Hematopoietic multipotent progenitor cell treated with erythropoietin and hydrocortisone succinate and interleukin-3 and kit ligand, for 6 days (in vitro differentiated cells): ENCODE measurements at places on chromosomes 3 and 15.

DNA sequence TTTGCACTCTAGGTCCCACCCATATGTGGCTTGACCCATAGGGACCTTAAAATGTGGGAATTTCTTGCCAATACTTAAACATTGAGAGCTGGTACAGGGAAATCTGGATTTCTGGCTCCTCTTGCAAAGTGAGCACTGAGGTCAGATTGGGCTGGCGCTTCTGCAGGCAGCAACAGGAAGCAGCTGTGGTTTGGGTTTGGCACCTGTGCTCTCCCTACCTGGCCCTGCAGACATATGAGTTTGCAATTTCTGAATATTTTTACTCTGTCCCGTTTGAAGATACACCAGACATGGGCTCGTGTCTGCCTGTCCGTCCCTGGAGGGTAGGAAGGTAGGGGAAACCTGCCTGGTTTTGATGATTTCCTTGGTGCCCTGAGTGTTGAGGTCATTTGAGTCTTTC lies 74.8 kb upstream of the SEC13 start:
- no peak for DNase-seq

- DNase-seq = no peak
Measured at GRCh38 chr3:73710340-73710739, 85.6 kb upstream of the PDZRN3 start.

- no peak for DNase-seq
Measured at GRCh38 chr3:88586121-88586640, 436.4 kb downstream of the C3orf38 start.

GRCh38 chr3:147380387-147380951 lies 25.9 kb downstream of the ZIC4 start:
- DNase-seq = no peak

DNA sequence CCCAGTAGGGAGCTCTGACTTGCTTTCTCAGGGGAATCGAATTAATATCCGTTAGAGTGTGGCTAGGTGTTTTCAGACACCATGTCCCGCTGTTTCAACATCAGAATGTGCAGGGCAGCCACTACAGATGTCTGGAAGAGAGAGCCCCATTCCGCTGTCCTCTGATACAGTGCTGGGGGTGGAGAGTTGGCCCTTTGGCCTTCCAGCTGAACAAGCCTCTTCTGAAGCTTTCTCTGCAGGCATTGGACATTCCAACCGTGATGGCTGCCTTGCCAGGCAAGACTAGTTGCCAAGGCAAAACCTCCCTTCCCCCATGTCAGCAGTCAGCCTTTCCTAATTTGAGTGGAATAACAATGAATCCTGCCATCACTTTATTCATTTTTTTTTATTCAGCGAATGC lies 1.5 kb downstream of the FAH start:
- peak; percentile 21 for DNase-seq

GRCh38 chr15:65996901-65997300 lies 127.6 kb downstream of the RAB11A start:
- no peak for DNase-seq

GRCh38 chr3:195761123-195761566 lies 40.4 kb downstream of the MUC20 start:
- DNase-seq = no peak

- no peak for DNase-seq
Measured at GRCh38 chr15:67121644-67122605, 56.5 kb downstream of the SMAD3 start.

- DNase-seq = no peak
Measured at GRCh38 chr3:22209578-22209977, 458.6 kb upstream of the ZNF385D start.

DNA sequence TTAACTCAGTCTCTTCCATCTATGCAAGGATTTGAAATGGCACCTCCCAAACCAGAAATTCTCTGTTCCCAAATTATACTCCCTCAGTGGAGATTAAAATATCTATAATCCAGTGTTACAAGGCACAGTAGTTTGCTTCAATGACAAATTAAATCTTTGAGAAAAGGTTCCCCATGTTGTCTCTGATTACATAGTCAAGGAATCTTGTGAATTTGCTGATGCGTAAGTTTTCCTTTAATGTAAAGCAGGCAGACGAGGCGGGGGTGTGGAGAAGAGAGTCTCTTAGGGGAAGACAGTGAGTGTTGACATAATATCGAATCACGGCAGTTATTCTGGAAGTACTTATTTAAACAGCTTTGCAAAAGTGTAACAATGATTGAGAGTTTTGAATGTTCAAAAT lies 236.4 kb upstream of the RARB start:
- DNase-seq = no peak

DNA sequence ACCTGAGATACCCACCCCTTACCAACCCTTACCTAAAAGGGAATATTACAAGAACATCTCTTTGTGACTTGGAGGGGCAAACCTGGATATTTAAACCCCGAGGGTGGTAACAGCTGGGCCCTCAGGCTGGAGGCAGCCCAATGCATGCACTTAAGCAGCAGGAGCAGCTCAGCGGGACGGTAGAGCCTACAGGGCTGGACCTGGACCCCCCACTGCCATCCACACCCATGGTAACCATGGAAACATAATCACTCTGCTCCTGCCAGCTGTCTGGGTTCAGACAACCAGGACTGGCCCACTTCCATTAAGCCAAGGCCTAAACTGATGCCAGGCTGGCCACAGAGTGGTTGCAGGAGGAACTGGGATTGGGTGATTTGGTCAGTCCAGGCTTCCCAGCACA lies 52.8 kb downstream of the ETFA start:
- no peak for DNase-seq

- no peak for DNase-seq
Measured at GRCh38 chr3:64493149-64493548, 194.7 kb downstream of the ADAMTS9 start.

DNA sequence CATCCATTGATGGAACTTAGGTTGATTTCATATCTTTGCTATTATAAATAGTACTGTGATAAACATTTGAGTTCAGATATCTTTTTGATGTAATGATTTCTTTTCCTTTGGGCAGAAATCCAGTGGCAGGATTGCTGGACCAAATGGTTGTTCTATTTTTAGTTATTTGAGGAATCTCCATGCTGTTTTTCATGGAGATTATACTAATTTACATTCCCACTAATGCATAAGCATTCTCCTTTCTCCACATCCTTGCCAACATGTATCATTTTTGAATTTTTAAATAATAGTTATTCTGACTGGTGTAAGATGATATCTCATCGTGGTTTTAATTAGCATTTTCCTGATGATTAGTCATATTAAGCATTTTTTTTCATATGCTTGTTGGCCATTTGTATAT lies 144.0 kb upstream of the SUCLG2 start:
- DNase-seq = no peak

- DNase-seq = peak; percentile 87
Measured at GRCh38 chr3:50260027-50260941, 8.7 kb upstream of the SEMA3B start.

DNA sequence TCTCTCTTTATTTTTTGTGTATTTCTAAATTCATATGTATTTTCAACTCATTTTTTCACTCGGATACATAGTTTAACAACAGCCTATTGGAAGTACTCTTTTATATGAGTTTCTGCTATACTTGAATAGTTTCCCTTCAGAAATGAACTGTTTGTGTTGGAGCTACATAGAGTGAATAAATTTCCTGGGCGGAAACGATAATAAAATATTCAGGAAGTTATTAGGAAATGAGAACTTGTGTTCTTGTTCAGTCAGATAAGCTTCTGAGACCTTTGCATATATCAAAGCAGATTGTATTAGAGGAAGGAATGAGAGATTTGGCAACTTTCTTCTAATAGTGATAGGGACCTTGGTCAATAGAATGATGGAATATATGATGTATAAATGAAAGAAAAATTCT lies 27.3 kb downstream of the NEO1 start:
- peak; percentile 2 for DNase-seq

- DNase-seq = no peak
Measured at GRCh38 chr3:143628971-143629370, 219.3 kb downstream of the SLC9A9 start.

DNA sequence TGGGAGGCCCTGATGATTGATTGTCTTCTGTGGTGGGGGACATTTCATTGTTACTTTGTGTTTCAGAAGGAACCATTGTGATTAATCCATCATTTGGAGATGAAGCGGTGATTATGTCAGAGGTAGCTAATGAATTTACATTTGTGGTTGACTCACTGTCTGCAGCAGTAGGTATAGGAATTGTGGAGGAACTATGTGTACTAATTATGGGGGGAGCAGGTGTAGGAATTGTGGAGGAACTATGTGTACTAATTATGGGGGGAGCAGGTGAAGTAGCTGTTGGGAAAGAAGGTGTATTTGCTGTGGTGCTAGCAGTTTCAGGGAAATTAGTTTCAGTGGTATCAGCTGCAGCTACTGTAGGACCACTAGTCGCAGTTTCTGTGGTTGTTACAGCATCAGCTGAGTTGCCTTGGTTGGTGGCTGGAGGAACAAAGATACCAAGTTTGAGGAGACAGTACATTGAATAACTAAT lies 6.9 kb downstream of the MUC13 start:
- no peak for DNase-seq

- DNase-seq = no peak
Measured at GRCh38 chr3:29263476-29263875, 17.4 kb upstream of the RBMS3 start.

DNA sequence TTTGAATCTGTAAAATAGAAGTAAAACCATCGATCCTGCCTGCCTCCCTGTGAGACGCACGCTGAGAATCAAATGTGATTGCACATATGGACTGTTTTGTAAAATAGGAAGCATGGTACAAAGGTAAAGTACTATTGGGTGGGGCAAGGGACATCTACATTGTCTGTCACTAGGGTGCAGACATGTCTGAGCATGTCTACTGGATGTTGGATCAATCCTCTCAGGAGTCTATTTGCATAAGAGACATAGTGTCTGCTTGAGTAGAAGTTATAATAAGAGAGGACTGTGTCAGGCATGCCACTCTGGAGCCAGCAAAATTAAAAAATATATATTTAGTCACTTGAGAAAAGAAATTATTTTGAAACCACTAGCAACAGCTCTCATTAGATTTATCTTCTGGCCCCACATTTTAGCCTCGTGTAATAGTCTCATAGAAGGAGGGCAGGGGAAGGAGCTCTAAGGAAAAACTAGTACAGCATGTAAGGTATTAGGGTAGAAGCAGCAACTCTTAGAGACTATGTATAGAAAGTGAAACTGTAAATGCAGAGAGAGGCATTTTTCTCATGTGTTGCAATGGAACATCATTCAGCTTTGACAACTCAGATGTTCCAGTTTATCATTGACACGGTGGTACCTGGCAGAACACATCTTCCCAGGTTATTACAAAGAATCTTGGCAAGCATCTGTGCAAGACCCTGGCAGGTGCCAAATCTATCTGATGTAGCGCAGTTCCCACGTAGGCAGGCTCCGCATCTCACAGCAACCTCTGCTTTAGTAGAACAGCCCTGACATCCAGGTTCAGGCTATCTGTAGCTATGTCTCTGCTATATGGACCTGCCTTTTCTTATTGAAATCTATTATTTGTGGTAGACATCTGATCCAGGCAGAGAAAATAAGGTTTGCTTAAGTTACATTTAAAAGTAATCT lies 85.2 kb upstream of the CHL1 start:
- no peak for DNase-seq

DNA sequence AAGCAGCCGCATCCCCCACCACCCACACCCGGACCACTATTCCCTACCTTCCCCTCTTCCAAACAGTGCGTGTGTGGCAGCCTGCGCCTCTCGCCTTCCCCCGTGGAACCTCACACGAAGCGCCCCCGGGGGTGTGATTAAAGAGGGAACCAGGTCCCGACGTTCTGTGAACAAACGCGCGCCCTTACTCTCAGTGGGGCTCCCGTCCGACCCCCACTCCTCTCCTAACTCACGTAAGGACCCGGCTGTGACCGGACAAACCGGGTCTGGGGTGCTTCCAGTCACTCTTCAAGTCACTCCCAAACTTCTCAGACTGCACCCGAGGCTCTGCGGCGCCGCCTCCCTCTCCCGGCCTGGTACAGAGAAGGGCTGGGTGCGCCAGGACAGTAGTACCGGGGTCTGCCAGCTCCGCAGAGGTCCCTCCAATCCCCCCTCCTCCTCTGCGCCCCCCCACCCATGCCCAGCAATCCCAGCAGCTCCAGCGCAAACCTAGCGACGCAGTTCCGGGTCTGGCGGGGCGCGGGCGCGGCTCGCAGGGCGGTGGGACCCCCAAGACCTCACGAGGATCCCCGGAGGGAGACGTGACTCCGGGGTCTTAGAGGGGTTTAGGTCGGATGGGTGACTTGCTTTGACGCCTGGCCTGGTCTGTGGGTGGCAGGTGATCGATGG lies 574 bp downstream of the DUOXA1 start:
- DNase-seq = no peak

- DNase-seq = no peak
Measured at GRCh38 chr3:55617385-55617784, 130.3 kb upstream of the WNT5A start.

DNA sequence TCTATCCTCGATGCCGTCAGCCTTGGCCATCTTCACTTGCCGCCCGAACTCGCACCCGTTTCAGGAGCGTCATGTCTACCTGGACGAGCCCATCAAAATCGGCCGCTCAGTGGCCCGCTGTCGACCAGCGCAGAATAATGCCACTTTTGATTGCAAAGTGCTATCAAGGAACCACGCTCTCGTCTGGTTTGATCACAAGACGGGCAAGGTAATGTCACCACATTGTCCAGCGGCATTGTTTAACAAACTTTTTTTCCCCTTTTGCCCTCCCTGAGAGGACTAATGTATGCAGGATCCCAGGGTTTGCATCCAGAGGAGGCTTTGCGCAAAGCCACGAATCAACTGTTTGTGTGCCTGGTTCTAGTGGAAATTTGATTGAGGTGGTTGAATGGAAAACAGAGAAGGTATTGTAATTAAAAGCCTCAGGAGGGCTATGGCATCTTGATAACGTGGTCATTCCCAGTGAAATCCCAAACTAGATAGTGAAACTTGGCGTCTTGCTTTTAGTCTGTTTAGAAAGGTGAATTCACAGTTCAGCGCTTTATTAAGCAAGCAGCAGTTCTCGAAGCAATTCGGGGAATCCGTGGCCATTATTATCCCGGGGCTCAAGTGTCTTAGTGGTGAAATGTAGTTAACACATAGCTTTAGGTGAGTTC lies 1.7 kb downstream of the SLMAP start:
- DNase-seq = peak; percentile 31

DNA sequence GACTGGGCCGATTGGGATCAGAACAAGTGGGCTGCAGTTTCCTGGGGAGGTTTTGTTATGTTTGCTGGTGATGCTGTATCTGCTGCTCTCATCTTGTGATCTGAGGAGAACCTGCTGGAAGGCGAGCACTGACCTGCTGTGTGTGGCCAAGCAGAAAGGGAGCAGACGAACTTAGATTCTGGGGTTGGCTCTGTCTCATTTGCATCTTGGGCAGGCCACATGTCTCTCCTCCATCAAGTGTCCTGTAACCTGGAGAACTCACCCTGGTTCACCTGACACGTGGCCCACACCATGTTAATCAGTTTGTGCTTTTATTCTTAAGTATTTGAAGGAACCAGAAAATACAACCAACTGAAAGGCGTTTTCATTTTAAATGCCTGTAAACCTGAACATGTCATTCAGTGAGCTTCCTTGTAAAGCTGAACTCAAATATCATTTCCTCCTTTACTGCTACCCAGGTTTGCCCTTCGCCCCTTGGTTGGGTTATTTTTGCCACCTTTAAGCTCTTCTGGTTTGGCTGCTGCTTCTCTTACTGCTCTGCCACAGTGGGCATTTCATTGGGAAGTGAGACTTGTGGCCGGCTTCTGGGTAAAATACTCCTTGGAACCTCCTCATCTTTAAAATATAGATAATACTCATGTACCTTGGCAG lies 33.5 kb upstream of the TRAK1 start:
- DNase-seq = no peak

GRCh38 chr3:100073049-100073713 lies 41.1 kb downstream of the FILIP1L start:
- DNase-seq = no peak

- no peak for DNase-seq
Measured at GRCh38 chr3:55296030-55296429, 191.1 kb downstream of the WNT5A start.

- peak; percentile 27 for DNase-seq
Measured at GRCh38 chr3:12503126-12503957, 19.1 kb downstream of the TSEN2 start.
